ENCODE measurements at places on chromosomes 1 and 21. TPM values are rescaled to one million over a fixed set of nuclear protein-coding genes. Genes with fewer than 3 reads are reported as not detected.

Gene SLC22A15
- polyA plus RNA-seq, result 13.1 TPM

Gene TEKT2
- polyA plus RNA-seq, result not detected

Gene DHRS3
- 0.38 TPM for polyA plus RNA-seq

Gene PTAFR
- polyA plus RNA-seq, result not detected

Gene DSTYK
- polyA plus RNA-seq, result 10.1 TPM

Gene FLG
- 0.13 TPM for polyA plus RNA-seq

Gene CRB1
- 2.7 TPM for polyA plus RNA-seq

Gene LCE1F
- not detected for polyA plus RNA-seq

Gene TNFRSF18
- polyA plus RNA-seq, result not detected

Gene GSTM1
- 26.0 TPM for polyA plus RNA-seq

Gene MYOG
- polyA plus RNA-seq, result not detected

Gene TSPEAR
- not detected for polyA plus RNA-seq

Gene LEFTY1
- polyA plus RNA-seq, result not detected

Gene MEGF6
- not detected for polyA plus RNA-seq

Gene DIPK1A
- 115 TPM for polyA plus RNA-seq

Gene F3
- 30.2 TPM for polyA plus RNA-seq

Gene ADORA3
- polyA plus RNA-seq, result 0.49 TPM

Gene RAB25
- polyA plus RNA-seq, result not detected

Gene APCS
- polyA plus RNA-seq, result not detected

Gene IRF6
- polyA plus RNA-seq, result 45.5 TPM

Gene KLF17
- not detected for polyA plus RNA-seq

Gene PPIAL4G
- 0.38 TPM for polyA plus RNA-seq

Gene CLCA1
- not detected for polyA plus RNA-seq

Gene TCHHL1
- not detected for polyA plus RNA-seq

All from Purkinje cell (primary cell).